ENCODE measurements at places on chromosomes 12 and 14.

- no peak for DNase-seq
Observed at GRCh38 chr12:23699031-23699430, 250.4 kb downstream of the SOX5 start.

DNA sequence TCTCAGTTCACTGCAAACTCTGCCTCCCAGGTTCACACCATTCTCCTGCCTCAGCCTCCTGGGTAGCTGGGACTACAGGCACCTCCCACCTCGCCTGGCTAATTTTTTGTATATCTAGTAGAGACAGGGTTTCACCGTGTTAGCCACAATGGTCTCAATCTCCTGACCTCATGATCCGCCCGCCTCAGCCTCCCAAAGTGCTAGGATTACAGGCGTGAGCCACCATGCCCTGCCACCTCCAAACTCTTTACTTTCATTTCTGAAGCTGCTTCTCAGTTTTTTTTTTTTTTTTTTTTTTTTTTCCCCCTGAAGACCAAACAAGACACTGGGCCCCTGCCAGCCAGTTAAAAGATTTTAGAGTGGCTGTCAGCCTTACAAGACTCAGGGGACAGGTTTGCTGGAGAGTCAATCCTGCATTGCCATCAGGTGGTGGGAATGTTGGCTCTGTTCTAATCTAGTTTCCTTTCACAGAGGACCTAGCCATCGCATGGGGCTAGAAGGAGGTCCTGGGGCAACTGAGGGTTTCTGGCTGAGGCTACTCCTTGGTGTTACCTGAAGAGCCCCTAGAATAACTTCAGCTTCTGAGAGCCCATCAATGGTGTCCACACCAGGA is 37.4 kb upstream of the HIGD1C start:
- no peak for DNase-seq

- DNase-seq: no peak
Observed at GRCh38 chr12:51082561-51083125, 753 bp downstream of the CSRNP2 start.

DNA sequence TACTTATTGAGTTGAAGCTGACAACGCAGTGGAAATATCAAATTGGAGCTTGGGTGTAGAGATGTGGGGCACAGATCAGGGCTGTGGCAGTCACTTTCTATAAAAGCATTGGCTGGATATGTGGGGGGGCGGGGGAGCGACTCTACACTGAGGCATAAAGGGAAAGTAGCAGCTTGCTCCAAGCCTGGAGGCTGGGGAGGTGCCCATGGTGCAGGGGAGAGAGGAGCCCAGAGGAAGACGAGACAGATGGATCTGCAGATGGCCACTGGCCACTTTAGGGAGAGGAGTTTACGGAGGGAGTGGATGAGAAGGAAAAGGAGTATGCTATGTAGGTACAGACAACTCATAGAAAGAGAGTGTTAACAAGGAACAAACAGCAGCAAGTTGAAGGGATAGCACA is 13.5 kb upstream of the NGB start:
- DNase-seq: no peak

DNA sequence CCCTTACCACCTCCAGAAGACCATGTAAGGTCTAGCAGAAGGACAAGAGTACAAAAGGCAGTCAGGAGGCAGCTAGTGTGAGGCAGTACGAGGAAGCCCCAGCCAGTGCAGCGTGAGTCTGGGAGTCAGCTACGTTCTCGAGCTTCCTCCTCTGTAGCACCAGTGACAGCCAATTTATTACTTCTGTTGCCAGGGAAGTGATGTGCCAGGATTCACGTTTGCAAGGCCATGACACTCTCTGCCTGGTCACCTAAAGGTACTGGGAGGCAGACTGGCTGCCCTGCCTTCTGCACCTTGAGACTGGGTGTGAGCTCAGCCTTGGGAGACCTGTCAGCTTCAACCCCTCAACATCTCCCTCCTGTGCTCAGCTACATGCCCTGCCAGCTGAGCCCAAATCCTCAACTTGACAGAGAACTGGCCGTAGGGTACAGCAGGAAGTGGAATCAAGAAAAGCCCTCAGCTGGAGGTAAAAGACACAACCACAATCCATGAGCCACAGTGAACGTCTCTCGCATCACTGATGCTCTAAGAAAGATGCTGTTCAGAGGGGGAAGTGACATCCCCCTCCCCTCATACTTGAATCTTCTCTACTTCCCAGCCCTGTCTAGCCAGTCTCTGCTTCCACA is 182.5 kb upstream of the RGS6 start:
- no peak for DNase-seq

DNA sequence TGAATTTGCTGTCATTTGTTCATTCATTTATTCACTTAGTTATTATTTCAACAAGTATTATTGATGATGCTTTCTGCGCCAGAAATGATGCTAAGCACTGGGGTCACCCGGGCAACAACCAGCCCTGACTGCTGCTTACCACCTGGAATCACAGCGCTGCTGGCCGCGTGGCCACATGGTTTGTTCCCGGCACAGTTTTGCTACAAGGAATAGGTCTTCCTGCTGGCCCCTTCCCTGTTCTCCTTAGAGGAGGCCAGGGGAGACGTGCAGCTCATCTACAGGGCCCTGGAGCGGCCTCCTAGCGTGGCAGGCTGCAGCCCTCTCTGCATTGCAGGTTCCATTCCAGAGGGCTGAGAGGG is 7.0 kb downstream of the JDP2 start:
- DNase-seq: no peak

- DNase-seq: no peak
Observed at GRCh38 chr14:101508196-101508947, 52.9 kb upstream of the DIO3 start.

DNA sequence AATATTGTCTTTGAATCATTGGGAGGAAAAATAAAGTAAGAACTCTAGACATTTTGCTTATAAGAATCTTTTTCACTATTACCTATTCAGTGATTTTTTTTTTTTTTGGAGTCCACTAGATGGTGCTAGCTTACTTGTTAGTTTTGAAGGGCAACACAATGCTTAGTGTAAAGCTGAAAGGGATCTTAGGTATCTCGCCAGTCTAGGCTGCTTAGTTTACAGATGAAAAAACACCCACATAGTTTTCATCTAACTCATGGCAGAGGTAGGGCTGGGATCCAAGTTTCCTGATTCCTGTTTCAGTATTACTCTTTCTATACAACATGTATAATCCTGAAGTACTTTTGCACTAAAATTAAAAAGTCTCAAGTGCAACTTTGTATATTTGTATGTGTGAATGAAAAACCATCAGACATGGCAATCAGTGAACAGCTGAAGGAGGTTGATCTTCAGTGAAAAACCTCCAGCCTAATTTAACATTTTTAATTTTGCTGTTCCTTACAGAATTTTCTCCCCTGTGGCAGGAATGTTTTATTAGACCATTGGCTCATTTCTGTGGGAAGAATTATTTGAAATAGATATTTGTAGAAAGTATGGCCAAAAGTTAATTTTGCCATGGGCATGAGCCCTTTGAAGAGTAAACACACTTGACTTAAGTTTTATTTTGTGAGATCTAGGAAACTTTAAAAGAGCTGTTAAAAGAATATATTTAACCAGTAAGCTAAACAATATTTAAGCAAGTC is 40.7 kb downstream of the LRRIQ1 start:
- DNase-seq: no peak

DNA sequence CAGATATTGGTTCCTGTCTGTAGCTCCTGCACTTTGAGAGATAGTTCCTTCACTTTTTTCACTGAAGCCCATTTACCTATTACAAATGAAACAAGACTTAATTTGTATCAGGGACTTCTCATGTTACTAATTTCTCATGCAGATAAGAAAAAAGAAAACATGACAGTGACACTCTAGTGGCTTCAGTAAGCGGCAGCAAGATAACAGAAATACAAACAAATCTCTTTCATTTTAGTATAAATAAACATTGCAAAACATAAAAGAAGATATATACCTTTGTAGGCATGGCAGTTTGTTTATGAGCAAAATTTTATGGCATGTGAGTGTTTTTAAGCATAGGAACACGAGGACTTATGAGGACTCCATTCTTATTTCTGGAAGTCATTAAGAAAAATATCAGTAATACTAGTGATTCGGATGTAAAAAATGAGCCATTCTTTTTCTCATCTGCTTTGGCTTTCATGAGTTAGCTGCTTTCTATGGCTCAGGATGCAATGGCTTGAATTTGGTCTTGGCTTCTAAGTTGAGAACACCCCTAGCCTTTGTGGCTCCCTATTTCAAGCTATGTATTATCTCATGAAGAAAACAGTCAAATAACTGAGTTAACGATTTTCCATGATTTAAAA is 310.1 kb upstream of the RGS6 start:
- DNase-seq: no peak

DNA sequence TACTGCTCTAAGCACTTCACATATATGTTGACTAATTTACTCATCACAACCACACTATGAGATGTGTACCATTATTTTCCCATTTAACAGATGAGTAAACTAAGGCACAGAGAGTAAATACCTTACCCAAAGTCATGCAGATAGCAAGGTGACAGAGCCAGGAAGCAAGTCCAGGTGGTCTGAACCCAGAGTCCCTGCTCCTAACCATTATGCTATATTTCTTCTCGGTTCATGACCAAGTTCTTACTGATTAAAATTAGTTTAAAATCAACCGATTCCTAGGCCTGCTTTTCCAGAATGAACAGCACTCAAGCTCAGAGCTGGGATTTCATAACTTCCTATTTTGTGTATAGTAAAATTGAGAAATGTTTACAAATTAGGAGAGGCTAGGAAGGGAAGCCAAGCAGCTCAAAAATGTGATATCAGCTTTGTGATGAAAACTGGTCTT is 85.5 kb upstream of the EGLN3 start:
- DNase-seq: no peak

- no peak for DNase-seq
Observed at GRCh38 chr14:22047115-22047514, 373.5 kb upstream of the OR4E1 start.

Measured in stimulated activated CD8-positive, alpha-beta memory T cell treated with anti-CD3 and anti-CD28 coated beads, Interleukin-4, amount 100 ng/mL, for 1 hour (primary cell).